CD4-positive, alpha-beta T cell (primary cell): ENCODE measurements at places on chromosomes 2 and 18. TPM values are rescaled to one million over a fixed set of nuclear protein-coding genes. Genes with fewer than 3 reads are reported as not detected.

DNA sequence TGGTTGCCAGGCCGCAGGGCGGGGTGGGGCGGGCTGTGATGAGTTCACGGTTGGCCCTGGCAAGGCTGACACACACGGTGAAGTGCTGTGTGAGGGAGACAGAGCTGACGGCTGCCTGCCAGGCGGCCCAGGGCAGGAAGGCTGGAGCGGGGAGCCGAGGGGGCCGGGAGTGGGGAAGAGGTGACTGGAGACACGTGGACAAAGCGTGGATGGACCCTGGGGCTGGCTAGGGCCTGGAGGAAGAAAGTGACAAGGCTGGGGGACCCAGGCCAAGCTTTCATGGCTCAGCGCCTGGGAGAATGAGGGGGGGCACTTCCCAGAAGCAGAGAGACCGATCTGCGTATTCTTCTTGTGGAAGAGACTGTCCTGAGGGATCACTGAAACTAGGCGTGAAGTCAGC is 123.2 kb downstream of the DYSF start:
- no peak for DNase-seq

- no peak for DNase-seq
Measured at GRCh38 chr18:77093067-77093430, 39.5 kb downstream of the MBP start.

DNA sequence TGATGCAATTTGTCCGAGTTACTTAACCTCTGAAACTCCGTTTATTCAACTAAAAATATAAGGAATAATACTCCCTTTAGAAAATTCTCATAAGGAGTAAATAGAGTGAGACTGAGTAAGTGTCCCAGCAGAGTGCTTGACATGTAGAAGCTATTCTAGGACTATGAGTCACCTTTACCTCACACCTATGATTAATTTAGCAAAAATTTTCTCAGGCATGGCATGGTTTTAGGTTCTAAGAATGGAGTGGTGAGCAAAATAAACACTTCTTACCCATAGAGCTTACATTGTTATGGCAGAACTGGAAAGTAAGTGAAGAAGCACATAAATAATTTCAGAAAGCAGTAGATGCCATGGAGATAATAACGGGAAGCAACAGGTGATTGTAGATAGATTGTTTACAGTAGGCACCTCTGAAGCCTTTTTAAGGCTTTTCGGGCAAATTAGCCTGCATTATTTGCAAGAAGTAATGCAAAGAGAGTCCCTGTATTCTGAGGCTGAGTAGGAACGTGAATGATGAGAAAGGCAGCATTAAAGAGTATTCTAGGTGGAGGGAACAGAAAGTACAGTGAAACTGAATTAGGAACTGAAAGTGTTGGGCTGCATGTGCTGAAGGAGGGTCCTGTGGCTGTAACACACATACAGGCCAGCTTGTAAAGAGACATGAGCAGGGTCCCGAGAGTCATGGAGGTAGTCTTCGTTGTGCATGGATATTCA is 209.2 kb downstream of the ZNF407 start:
- DNase-seq = no peak

DNA sequence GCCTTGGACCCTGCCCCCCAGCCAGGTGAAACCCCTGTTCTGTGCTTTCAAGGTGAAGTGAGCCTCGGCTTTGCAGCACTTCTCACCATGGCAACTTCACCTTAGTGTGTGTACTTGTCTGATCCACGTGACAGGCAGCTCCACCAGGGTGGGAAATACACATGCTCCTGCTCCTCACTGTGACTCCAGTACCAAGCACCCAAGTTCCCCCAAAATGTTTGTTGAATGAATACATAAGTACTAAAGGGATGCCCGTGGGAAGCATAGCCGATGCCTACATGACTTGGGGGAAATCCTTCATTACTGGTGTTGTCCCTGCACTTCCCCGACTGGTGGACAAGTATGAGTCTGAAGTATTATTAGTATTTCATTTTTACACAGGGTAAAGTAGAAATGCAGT is 41.8 kb upstream of the GBX2 start:
- no peak for DNase-seq

DNA sequence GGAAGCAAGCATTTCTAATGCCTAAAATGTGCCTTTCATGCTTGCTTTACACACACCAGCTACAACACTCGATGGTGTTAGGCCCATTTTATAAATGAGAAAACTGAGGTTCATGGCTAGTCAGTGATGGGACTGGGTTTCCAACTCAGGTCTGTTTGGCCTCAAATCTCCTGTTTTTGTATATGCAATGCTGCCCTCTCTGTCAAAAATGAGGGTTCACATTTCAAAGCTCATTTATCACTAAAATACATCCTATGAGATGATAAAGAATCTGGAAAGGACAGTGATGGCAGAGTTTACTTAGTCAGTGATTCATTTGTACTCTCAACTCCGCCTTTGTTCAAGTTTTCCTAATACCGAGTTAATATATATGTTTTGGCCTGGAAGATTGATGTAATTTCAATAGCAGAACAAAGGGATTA is 92.3 kb downstream of the KCTD1 start:
- no peak for DNase-seq

DNA sequence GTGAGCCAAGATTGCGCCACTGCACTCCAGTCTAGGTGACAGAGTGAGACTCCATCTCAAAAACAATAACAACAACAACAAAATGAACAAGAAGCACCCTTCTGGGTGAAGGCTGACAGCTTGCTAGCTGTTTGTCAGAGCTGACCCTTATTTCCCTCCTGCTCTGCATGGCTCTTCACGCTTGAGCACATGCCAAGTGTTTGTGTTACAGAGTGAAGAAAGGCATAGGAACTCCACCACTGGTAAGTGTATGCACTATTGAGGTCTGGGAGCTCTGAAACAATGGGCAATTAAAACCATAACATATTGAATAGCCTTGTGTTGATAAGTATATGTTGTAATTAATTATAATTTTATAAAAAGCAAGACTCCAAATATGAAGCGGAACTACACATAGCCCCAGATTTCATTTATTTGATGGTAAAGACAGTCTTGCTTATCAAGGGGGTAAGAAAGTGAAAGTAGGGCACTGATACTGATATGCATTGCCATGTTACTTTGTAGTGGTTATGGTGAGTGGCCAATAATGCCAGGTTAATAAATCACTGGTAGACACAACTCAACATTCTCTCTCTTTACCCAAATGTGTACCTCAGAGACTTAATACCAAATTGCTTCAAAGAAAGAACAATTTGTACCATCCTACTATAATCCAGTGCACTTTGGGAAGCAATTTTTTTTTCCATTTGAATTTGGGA is 163.4 kb downstream of the VWC2L start:
- no peak for DNase-seq

DNA sequence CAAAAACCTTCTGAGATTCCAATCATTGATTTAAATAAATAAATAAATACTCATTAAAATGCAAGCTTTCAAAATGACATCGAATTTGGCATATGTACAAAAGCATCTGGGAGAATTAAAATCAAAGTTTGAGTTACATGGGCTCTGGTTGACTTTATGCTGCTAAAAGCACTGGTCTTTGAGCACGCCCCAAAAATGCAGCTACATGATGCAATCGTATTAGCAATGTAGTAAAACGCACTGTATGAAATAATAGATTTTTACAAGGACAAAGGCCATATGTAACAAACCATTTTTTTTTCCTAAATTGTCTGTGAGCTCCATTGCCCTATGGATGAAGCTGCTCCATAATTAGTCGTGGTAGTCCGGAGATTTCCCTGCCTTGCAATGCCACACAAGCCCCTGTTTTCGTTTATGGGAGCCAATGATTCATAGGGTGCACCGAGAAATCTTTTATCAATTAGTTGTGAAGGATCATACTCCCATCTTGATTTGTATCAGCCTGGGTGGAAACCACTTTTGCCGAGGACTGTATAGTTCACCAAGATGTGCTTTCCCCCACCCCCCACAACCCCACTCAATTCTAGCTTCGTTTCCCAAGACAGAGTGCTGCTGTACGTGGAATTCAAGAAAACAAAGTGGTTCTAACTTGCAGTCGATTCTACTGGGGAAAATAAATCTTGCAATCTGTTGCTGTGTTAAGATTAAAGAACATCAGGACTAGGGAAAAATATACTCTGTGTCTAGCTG is 268.4 kb downstream of the IRS1 start:
- DNase-seq = no peak

- no peak for DNase-seq
Measured at GRCh38 chr2:142533177-142533576, 344.3 kb upstream of the KYNU start.

- DNase-seq = no peak
Measured at GRCh38 chr2:219537657-219538488, 5.7 kb downstream of the CHPF start.

- no peak for DNase-seq
Measured at GRCh38 chr2:185790361-185790760, 51.8 kb downstream of the FSIP2 start.

- DNase-seq = no peak
Measured at GRCh38 chr2:63863707-63864106, 22.0 kb downstream of the UGP2 start.

GRCh38 chr18:7488571-7488970 is 78.5 kb upstream of the PTPRM start:
- no peak for DNase-seq

DNA sequence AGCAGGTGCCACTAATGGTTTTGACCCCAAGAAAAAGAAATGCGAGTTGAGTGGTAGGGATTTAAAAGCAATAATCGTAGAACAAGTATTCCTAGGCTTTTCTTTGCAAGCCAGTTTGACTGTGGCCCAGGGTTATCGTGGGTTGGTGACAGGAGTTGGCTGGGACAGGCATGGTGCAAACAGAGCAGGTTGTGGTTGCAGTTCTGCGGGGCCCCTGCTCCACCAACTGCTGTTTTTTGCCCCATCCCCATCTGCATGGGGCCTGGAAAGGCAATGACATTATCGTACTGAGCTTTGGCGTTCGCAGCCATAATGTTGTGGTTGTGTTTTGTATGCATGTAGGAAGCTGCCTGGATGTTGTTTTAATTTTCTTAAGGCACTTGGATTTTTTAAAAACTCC is 274.0 kb downstream of the TSN start:
- DNase-seq = no peak

- no peak for DNase-seq
Measured at GRCh38 chr2:113072584-113072983, 4.8 kb downstream of the IL1F10 start.

GRCh38 chr18:65608471-65608870 is 142.3 kb upstream of the CDH7 start:
- DNase-seq = no peak

DNA sequence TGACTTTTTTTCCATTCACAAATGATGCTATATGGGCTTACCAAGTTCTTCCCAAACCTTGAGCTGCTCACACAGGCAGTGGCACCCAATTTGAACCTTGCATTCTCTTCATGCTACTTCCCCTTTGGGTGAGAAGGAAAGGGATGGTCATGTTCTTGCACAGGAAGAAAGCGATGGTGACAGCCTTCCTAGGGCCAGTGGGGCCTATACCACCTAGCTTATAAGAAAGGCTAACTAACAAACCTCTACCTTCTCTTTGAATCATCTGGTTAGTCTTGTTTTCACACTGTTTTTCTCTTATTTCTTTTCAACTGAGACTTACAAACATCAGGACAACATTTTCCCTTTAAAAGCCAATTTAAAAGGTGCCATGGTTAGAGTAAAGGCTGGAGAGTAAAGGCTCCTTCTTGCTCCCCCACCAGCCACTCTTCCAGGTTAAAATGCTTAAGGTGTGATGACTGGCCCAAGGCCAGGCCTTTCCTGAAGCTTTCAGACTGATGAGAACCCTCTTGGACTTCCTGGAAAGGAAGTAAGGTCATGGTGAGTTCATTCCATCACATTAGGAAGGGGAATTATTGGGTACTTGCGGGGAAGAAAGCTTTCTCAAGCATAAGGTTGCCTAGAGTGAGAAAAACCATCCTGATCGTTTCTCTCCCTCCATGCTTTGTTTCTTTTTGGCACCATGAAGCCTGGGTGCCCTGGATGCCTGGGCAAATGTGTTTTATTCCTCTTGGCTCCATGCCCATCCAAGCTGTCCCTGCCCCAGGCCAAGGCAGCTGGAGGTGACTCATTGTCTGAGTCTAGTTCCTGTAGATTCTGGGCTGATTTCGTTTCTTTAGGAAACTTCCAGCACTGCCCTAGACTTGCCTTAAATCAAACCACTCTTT is 41.4 kb upstream of the ITGB6 start:
- DNase-seq = no peak

- DNase-seq = no peak
Measured at GRCh38 chr2:72896446-72896845, 9.2 kb downstream of the SPR start.

DNA sequence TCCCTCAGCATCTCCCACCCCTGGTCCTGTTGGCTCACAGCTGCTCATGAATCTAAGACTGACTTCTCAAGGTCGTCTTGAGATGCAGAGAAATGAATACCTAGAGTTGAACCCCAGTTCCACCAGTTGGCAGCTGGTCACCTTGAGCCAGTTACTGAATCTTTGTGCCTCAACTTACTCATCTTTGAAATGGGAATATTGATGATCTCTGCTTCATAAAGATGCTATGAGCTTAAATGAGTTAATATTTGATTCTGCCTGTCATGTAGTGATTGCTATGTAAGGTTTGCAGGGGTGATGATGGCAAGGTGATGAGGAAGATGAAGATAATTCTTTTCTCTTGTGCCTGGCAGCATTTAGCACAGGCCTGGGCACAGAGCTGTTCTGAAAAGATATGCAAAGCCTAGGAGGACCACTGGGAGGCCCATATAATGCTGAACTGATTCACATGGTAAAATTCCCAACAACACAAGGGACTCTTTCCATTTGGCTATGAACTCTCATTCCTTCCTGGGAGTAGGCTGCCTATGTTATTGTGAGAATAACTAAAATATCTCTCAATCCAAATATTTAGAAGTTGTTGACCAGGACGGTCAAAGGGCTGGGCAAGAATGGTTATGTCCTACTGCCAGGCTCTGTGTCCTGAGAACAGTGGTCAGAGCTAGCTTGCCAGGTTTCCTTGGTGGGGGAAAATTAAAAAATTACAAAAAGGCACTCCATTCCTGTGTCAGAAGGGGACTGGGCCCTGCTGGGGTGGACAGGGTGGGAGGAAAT is 70.9 kb downstream of the APOB start:
- no peak for DNase-seq

GRCh38 chr18:79585395-79586370 is 93.9 kb upstream of the CTDP1 start:
- DNase-seq = no peak

GRCh38 chr18:79461627-79462026 is 65.9 kb downstream of the NFATC1 start:
- no peak for DNase-seq

The PDE1A gene
- not detected for total RNA-seq

The TUBA3E gene
- total RNA-seq = not detected

The CYBRD1 gene
- total RNA-seq = 0.27 TPM

The MARCHF4 gene
- not detected for total RNA-seq

The RUFY4 gene
- 0.78 TPM for total RNA-seq

The CYRIA gene
- 1.3 TPM for total RNA-seq

The MARCO gene
- 0.22 TPM for total RNA-seq
